ENCODE measurements at places on chromosomes 2 and 18. TPM values are rescaled to one million over a fixed set of nuclear protein-coding genes. Genes with fewer than 3 reads are reported as not detected.

Gene DGKD
- total RNA-seq = 29.2 TPM

GRCh38 chr2:195985741-195986140 lies 82.9 kb downstream of the DNAH7 start:
- DNase-seq = no peak

- DNase-seq = peak; percentile 83
Measured at GRCh38 chr2:161238560-161239325, 69.5 kb upstream of the PSMD14 start.

Gene GREB1L
- total RNA-seq = 6.4 TPM

DNA sequence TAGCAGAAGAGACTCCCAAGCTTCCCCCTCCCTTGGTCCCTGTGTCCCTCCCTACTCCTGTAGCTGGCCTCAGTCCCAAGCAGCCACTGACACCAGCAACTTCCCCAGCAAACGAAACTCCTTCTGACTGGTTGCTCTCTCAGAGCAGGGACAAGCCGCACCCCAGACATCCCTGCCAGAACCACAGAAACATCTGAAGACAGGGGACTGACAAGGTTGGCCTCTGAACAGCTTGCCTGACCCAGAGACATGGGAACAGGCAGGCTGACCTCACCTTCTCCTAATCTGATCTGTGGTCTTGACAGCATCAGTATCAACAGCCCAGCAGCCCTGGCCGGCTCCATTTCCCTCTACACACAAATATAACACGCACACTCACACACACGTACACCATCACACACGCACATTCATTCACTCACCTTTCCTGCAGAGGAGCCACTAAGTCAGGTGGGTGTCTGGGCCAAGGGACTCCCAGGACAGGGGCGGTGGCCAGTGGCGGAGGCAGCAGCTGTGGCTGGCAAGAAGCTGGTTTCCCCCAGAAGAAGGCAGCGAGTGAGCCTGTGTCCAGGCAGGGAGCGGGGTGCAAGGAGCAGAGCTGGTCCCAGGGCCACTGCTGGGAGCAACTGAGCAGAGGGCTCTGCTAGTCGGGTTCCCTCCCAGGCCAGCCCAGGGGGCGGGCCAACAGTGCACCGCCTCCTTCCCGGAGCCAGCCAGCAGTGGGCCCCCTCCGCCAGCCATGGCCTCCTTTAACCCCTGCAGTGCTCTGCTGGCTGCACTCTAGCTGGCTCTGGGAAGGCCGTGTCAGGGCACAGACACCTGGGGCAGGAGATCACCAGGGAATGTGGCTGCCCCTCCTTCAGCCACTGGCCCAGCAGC lies 59.1 kb downstream of the TNS1 start:
- DNase-seq = peak; percentile 92

GRCh38 chr2:116668691-116669090 lies 1145.8 kb upstream of the DDX18 start:
- DNase-seq = no peak

- DNase-seq = no peak
Measured at GRCh38 chr2:26068602-26069298, 34.9 kb downstream of the RAB10 start.

Gene C2orf66
- total RNA-seq = not detected

Gene ANO7
- total RNA-seq = 0.81 TPM

DNA sequence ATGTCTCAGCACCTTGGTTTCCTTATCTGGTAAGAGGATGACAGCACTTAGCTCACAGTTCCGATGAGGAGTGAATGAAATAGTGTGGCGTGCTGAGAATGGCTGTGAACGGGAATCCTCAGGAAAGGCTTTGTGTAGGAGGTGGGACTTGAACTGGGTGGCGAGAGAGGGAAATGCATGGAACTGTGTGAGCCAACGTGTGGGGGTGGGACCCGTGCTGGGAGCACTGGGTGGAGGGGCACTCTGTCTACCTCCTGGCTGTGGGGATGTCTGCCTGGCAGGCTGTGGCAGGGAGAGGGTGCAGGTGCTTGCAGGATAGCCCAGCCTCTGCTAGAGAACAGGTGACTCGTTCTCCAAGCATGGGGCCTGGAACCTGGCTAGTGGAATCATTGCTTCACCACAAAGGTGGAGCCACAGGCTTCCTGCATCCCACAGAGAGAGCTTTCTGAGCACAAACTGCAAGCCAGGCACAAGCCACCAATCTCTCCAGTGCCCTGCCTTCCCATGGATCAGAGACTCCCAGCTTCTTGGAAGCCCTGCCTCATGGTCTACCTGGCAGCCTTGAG lies 145.2 kb downstream of the CELF4 start:
- no peak for DNase-seq

DNA sequence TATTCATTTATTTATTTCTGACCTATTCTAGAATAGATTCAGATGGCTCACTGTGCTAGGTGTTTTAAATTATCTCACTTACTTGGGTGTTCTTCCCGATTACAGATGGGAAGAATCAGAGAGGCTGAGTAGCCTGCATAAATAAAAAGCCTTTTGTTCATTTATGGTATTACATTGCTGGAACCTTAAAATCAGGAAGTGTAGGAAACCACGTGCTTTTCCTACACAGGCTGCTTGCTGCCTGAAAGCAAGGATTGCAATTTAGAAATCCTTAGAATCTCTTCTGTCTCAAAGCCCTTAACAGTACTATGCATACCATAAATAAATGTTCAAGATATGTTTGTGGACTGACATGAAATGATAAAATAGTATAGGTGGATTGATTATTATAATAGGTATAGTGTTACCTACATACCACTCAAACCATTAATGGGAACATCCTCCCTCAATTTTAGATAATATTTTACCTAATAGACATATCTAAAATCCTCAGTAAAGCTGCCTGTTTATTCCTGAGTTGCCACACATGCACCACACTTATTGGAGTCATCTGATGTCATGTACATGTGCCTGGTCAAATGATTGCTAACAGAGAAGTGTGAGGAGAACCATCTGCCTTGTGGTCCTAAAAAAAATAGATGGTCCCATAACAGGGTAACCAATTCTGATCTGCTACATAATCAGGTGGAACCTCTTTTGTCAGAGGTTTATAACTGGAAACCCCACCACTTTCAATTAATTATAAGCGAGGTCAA lies 73.5 kb upstream of the C2orf15 start:
- no peak for DNase-seq

GRCh38 chr2:207044379-207045362 lies 105.4 kb downstream of the CPO start:
- no peak for DNase-seq

DNA sequence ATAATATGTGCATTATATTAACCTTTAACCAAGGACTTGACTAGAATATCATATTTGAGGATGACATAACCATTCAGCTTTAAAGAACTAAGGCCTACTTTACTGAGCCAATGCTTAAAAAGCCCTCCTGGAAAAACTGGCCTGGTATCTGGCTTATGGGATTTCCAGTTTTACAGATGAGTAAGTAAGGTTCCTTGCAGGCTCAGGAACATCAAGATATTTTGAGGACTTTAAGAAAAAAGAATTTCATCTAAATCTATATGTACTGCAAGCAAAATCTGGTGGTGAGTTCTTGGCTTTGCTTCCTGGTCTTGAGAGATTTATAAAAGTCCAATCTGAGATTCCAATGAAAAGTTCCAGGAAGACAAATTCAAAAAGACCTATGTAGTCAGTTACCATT lies 417.0 kb upstream of the NRXN1 start:
- no peak for DNase-seq

DNA sequence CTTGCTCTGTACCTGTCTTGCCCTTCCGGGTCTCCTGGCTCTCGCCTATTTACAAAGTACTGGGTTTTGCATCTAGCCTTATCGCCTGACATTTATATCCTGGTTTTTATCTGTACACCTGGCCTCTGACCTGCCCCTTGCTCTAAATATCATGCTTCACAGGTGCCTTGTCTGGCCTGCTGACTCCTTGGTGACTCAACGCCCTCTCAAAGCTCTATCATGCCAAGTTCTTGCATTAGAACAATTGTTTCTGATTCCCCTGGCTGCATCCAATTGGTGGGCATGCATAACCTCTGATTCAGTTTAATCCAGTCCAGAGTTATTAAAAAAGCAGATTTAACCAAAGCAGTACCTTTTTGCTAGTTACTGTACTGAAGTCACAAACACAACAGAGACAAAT lies 113.9 kb upstream of the CCDC68 start:
- no peak for DNase-seq

DNA sequence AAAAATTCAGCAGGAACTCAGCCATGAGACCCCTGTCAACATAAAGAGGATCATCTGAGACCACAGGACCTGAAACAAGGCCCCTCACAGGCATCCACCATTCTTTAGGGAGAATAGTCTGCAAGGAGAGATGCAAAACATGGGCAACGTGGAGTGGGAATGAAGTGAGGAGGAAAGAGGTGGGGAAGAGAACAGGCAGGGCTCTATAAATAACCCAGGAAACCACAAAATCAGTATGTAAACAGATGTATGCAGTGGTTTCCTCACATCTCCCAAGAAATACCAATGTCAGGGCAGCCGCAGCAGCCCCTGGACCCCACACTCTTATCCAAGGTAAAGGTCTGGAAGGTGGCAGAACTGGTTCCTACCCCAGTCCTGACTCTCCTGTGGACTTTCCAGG lies 168.5 kb downstream of the EN1 start:
- no peak for DNase-seq

Gene ASNSD1
- 35.2 TPM for total RNA-seq

Gene DIS3L2
- total RNA-seq = 16.9 TPM

Gene IL1A
- total RNA-seq = not detected

Gene TUBA3E
- total RNA-seq = 80.0 TPM

Gene PSMA8
- total RNA-seq = 0.14 TPM

DNA sequence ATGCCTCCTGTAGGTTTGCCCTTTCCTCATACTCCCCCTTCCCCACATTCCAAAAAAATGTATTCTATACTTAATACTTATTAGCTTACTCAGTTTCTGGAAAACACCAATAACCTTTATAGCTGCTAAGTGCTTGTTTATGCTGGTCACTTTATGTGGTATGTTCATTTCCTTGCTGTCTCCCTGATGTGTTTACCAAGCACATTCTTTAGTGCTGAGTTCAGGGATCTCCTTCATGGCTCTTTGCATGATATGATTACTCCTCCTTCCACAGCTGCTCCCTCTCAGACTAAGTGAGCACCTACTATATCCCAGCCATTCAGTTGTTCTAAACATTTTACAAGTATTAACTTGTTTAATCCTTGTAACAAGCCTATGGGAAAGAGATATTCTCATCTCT lies 698.3 kb upstream of the FANCL start:
- DNase-seq = no peak

DNA sequence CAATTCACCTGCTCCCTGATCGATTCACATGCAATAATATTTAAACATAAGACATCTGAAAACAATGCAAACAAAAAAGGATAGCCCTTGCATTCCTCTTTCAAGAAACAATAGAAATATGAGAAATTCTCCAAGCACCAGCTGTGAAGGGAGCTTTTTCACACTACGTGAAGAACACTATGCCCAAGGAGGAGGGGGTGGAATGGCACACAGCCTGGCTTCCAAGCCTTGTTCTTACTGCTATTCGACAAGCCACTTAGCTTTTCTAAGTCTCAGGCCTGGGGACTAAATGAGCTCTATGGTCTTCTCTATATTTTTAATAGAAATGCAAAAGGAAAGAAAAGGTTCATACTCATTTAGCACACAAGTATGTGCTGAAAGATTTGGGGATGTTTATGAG lies 92.2 kb upstream of the CHRNA1 start:
- no peak for DNase-seq

- no peak for DNase-seq
Measured at GRCh38 chr2:72579591-72580180, 246.1 kb downstream of the EXOC6B start.

- no peak for DNase-seq
Measured at GRCh38 chr2:100178085-100178788, 35.8 kb upstream of the AFF3 start.

GRCh38 chr2:127624756-127625571 lies 21.0 kb upstream of the GPR17 start:
- DNase-seq = peak; percentile 46

Gene TNFRSF11A
- total RNA-seq = 1.1 TPM

Gene CCL20
- total RNA-seq = not detected

DNA sequence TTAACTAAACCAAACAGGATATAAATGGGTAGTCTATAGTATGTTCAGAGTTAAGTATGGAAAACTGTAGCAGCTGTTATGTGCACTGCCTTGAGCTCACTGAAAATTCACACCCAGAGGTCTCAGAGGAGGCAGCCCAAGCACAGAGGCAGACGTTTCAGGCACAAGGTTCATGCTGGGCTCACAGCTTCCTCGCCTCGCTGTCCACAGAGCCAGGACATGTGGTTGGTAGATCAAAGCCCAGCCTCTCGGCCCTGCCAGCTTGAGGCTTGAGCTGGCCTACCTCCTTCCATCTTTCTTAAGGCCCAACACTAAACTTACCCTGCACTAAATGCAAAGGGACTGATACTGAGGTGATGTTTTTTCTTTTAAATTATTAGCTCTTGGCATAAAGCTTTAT lies 43.7 kb downstream of the PRELID3A start:
- no peak for DNase-seq
